NCI-H226 (cell line): ENCODE measurements at places on chromosomes 6 and 20.
A peak's percentile ranks its signal among the peaks of the same experiment; 100 is the strongest.

GRCh38 chr20:1332749-1333300, 3.9 kb upstream of the SDCBP2 start:
- DNase-seq = no peak

- no peak for DNase-seq
Measured at GRCh38 chr6:112013051-112013450, 40.9 kb upstream of the CCN6 start.

GRCh38 chr20:6299456-6299855, 176.6 kb upstream of the FERMT1 start:
- DNase-seq = no peak

DNA sequence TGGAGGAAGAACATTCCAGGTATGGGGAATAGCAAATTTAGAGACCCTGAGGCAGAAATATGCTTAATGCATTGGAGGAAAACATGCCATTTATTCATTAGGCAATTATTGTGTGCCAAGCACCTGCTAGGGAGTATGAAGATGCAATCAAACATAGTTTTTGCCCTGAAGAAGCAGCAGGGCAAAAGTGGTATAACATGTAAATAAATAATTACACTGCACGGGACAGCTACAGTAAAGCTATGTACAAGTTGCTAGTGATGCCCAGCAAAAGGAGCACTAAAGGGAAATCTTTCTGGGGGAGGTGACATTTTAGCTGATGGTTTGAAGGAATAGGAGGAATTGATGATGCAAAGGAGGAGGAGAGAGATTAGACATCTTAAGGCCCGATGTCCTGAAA, 624 bp upstream of the TJAP1 start:
- no peak for DNase-seq

DNA sequence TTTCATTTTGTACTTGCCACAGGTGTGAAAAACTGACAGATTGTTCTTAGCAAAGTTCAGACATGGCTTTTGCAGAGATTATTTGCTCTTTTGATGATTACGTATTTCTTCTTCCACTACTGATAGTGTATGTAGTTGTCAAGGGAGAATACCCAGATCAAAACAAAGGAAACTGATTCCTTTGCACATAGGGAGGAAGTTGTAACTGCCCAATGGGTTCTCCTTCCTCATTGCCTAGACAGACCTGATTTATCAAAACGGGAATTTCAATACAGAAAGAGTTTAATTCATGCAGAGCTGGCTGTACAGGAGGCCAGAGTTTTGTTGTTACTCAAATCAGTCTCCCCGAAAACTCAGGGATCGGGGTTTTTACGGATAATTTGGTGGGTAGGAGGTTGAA, 214.7 kb downstream of the BCAS1 start:
- no peak for DNase-seq

DNA sequence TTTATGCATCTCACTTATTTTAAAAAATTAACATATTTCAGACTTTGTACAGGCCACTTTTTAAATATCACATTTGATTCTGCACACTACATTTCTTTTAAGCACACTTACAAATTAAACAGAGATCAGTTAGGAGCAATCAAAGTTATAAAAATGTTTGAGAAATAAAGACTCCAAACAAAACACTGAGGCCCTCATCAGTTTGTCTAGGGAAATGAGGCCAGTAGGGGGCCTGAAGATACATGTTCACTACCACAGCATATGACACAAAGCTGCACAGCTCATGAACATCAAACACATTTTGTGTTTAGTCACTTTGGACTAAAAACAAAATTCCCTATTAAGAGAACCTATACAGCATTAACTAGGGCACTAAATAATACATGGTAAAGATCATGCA, 180.5 kb downstream of the PDE7B start:
- DNase-seq = no peak

DNA sequence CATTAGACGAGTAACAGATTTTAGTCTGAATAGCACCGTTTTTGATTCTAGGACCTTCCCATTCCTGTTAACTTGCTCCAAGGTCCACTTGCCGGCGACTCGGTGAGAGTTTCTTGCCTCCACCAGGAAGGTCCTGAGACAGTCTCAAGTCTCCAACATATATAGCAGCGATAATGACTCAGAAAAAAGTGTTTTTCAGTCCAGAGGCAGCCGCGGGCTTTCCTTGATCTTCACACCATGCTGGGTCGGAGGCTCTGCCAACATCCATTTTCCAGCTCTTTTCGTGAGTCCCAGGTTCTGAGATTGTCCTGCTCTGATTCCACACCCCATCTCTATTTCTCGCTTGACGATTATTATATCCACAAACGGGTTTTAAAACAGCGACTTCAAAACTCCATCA, 170.5 kb downstream of the GPX5 start:
- no peak for DNase-seq

- no peak for DNase-seq
Measured at GRCh38 chr20:62812181-62812906, 4.5 kb upstream of the COL9A3 start.

DNA sequence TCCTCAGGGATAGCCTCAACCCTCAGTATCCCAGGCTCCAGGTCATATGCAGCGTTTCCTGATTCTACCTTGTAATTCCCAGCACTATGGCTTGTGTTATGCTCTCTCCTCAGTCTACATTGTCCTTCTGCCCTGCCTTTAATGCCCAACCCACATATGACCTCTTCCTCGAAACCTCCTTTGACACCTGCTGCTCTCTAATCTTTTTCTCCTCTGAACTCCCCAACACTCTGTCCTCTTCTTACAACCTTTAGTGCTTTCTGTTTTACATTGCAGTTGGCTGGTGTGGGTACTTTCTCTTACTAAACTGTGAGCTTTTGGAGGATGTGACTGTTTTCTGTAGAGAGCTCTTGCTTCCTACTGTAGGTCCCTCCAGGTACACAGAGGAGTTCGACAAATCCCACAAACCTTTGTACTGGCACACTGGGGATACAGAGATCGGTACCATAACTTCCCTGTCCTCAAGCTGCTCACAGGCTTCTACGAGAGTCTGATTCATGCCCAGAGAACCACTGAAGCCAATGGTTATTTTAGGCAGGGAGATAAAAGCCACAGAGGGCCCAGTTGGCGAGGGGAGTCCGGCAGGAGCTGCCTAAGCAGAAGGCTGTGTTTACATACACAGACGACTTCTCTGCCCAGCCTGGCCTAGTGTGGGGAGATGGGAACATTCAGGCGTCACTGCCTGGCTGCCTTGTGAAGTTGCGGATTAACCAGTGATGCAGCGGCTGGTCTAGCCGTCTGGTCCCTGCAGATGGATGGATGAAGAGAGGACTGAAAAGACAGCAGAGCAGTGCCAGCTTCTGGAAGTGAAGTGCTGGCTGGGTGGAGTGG, 8.4 kb upstream of the EPB41L1 start:
- DNase-seq = no peak

DNA sequence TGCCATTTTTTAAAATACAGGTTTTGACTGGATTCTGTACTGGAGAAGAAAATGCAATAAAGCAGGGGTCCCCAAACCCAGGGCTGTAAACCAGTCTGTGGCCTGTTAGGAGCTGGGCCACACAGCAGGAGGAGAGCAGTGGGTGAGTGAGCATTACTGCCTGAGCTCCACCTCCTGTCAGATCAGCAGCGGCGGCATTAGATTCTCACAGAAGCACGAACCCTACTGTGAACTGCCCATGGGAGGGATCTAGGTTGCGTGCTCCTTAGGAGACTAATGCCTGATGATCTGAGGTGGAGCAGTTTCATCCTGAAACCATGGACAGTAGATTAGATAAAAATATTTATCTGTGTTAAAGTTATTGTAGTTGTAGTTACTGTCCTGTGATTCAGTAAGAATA, 21.1 kb upstream of the FBXO9 start:
- peak; percentile 92 for DNase-seq

- no peak for DNase-seq
Measured at GRCh38 chr6:141035312-141036200, 1097.2 kb upstream of the GJE1 start.

GRCh38 chr6:144776031-144776819, 491.1 kb downstream of the UTRN start:
- DNase-seq = no peak
